ENCODE measurements at places on chromosomes 6 and 20.

DNA sequence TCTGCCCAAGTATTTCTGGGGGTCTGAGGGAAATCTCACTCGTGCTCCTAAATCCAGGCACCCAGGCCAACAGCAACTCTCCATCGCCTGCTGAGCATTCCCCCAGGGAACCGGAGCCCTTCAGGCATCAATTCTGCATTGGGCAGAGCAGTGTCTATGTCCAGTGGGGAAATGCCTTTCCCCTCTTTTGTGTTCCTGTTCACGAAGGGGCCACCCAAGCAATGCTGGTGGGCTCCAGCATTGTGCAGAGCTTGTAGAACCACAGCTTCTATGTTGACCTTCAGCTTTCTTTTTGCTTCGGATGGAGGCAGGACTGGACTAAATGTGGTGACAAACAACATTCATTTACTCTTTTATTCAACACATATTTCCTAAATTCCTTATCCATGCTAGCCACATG is 27.2 kb upstream of the DDR1 start:
- no peak for DNase-seq

GRCh38 chr6:124978451-124979293 is 16.4 kb downstream of the RNF217 start:
- no peak for DNase-seq

GRCh38 chr6:14520536-14520935 is 403.0 kb downstream of the CD83 start:
- no peak for DNase-seq

DNA sequence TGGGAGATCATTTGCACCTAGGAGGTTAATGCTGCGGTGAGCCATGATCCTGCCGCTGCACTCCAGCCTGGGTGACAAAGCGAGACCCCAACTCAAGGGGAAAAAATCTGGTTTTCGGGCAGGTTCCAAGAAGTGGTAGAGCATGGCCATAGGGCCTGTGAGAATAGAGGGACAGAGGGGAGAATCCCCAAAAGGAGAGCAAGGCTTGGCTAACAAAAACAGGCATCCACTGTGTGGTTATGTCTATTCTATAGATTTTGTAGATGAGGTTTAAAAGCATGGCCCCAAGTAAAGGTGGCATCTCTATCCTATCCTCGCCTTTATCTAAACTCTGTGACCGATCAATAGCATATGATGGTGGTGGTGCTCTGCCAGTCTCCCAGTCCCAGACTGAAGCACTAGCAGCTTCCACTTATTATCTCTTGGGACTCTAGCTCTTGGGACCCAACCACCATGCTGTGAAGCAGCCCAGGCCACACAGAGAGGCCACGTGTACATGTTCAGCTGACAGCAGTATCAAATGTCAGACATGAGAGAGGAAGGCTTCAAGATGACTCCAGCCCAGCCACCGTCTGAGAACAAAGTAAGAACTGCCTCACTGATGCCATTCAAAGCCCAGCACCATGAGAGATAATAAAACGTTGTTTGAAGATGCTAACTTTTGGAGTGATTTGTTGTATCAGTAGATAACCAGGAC is 27.7 kb downstream of the EIF2S2 start:
- DNase-seq: no peak

DNA sequence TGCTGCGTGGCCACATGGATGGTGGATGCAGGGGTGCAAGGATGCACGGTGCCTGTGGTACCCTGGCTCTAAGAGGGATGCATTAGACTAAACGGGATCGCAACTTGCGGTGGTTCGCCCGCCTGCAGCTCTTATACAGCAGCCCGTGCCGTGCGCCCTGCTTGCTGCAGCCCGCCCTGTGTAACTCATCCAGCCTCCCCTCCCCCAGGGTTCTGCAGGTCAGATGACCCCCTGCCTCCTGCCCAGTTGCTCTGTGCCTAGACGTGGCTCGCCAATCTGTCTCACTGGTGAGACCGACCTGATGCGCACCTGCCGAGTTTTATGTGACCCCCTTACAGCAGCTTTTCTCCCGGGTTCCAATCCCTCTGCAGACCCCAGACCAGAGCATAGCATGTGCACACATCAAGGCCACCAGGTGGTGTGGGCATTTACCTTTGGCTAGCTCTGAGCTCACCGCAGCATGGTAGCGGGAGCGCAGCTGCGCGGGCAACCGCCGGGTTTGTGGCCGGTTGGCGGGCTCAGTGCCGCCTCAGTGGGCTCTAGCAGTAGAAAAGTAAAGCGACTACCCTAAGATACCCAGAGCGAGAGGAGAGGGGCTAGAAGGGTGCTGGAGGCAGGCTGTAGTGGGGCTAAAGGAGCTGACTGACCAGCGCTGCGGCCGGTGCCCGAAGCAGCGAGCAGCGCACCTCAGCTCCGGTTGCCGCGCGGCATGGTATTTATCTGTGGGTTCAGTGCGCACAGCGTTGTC is 693 bp upstream of the GNAS-AS1 start:
- DNase-seq: no peak

- no peak for DNase-seq
Measured at GRCh38 chr6:90285042-90285481, 11.6 kb downstream of the BACH2 start.

DNA sequence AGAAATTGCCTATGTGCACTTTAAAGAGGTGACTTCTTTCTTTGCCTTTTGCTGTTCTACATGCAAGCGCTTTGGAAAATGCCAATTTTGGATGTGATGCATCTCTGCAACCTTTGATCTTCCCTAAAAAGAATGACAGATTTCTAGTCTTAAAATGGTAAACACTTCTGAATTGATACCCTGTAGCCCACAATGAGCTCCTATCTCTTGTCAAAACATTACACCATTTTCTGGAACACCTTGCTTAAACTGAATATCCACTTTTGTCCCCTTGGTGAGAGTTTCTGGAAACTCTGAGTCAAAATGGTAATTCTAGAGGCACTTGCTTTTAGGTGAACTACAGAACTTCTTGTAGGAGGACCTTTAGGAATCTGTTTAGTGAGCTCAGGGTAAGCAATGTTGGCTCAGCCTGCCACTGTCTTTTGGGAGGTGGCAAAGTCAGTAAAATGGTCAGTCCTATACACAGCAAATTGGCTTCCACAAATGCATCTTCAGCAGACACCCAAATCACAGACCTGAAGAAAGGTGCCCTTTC is 216.5 kb downstream of the SLC35F1 start:
- DNase-seq: no peak

DNA sequence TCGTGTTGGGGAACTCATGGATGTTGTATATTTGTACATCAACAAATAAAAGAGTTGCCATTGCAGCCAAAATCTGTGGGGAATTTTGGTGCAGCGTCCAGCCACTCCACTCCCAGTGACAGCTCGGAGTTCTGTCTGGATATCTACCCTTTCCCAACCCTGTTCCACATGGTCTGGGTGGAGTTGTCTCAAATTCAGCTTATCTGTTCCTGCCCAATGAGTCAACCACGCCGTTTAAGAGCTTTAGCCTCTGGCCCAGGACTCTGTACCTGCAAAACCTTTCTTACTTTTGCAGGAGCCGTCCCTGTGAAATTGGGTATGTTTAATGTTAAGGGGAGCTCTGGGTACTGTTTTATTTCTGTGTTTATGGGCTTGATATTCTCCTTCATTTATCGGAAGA is 33.9 kb upstream of the OVOL2 start:
- DNase-seq: no peak

DNA sequence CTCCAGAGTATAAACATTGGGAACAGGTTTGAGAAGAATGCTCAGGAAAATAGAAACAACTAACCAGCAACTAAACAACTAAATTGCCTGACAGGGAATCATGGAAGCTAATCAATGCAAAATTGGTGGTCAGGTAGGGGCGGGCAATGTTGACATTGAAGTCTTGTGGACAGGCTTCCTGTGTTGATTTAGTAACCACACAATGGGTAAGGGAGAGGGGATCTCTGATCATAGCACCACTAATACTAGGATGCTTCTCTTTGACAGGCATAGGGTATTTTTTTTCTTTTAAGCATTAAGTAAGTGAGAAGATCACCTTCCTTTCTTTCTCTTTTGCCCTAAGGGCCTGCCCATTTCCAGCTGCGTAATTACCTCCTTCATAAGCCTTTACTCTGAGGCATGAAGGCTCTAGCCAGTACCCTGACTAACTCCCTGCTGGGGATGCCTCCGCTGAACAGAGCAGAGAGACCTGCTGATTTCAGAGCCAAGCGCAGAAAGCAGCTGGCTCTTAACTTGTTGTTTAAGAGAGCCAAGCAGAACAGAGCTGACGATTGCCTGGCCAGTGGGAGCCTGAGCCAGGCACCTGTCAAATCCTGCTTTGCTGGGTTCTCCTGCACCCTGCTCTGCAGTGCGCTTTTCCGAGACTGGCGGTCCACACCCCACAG is 118.7 kb downstream of the BMP2 start:
- no peak for DNase-seq

GRCh38 chr20:54048891-54049545 is 21.4 kb downstream of the BCAS1 start:
- DNase-seq: no peak

DNA sequence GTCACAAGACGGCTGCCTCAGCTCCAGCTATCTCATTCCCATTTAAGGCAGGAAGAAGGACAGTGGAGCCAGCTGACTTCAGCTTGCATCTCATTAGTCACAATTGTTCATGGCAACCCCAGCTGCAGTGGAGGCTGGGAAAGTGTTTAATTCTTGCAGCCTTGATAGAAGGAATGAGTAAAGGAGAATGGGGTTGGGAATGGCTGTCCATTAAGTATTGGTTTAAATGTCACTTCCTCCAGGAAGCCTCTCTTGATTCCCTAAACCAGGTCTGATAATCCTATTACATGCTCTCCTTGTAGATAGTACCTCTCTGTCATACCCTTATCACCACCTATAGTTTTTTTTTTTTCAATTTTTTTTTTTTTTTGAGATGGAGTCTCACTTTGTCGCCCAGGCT is 166.4 kb downstream of the TFAP2C start:
- no peak for DNase-seq
